Inflammatory macrophage treated with lipopolysaccharide for 4 hours (primary cell): ENCODE measurements at places on chromosomes 7 and 10.

- DNase-seq: no peak
Observed at GRCh38 chr7:65503434-65504152, 129.9 kb downstream of the ZNF92 start.

DNA sequence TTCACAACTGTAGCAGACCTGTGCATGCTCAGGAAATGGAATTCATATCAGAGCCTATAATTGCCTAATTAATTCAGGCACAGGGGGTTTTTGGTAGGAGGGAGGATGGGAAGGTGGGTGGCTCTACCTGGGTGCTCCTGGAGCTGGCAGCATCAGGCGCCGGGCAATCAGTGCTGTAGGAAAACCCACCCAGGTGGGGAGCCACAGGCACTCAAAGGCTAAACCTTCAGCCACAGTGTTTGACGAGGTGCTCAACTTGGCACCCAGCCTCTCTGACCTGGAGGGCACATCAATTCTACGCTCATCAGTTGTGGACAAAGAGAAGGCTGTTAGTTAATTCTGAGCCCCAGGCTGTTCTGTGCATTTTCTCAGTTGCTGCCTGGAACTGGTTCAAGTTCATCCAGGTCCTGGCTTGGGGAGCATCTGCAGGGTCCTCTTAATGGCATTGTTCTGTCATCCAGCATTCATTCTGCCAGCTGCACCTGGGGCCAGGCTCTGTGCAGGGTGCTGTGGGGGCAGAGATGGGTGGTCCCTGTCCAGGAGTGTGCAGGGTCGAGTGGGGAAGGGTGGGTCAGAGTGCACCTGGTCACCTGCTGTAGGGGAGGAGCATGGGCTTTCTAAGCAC, 54.1 kb upstream of the NPTX2 start:
- no peak for DNase-seq

- no peak for DNase-seq
Observed at GRCh38 chr10:33040436-33040835, 82.4 kb upstream of the ITGB1 start.

DNA sequence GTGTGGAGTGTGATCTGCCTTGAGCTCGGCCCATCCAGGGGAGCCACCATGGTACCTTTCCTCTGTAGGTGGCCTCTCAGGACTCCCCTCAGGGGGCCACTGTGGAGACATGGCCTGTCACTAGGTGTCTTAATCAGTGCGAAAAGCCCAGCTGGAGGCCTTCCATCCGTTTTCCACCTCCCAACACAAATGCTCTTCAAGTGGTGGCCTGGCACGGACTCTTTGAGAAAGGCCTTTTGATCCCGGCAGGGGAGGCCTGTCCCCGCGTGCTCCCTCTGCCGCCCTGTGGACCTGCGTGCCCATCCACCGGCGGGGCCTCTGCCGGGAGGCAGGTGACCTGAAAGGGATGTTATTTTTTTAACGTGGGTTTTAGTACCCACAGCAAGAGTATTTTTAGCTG, 149.5 kb downstream of the RGS10 start:
- DNase-seq: no peak

- DNase-seq: peak; percentile 39
Observed at GRCh38 chr7:128879939-128880746, 17.5 kb downstream of the ATP6V1F start.

GRCh38 chr7:122038904-122039303, 105.1 kb downstream of the AASS start:
- no peak for DNase-seq

DNA sequence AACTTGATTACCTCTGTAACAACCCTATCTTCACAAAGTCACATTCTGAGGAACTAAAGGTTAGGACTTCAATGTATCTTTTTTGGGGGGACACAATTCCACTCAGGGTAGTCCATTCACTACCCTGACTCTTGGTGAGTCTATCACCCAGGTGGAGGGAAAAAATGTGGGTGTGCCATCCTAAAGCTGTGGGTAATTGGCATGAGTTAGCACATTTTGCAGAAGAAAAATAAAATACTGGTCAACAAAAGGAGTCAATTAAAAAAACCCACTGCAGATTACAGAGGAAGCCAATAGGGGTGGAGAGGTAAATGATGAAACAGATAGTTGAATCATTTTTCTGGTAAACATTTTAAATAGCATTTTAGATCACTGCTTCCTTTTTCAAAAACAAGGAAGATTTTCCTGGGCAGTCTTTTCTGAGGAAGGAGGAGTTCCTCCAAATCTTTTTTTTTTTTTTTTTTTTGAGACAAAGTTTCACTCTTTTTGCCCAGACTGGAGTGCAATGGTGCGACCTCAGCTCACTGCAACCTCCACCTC, 5.1 kb upstream of the BLVRA start:
- DNase-seq: peak; percentile 86

DNA sequence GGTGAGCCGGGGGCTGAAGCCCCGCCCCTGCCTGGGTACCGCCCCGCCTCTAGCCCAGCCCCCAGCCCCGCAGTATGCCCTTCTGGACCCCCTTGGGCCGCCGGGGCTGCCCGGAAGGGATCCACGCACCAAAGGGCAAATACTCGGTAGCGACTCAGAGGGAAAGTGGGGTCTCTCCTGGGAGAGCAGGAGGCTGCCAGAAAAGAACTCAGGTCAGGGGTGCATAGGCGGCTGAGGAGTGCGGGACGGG, 796 bp downstream of the FBXL15 start:
- DNase-seq: no peak

GRCh38 chr7:29457565-29458011, 106.0 kb upstream of the PRR15 start:
- DNase-seq: no peak

GRCh38 chr7:114986190-114987180, 64.6 kb downstream of the MDFIC start:
- no peak for DNase-seq

- DNase-seq: no peak
Observed at GRCh38 chr10:75940742-75941141, 509.3 kb downstream of the LRMDA start.

- DNase-seq: no peak
Observed at GRCh38 chr7:155808549-155809331, 3.5 kb downstream of the SHH start.

- DNase-seq: no peak
Observed at GRCh38 chr7:96055717-96056116, 266.2 kb downstream of the SLC25A13 start.

- DNase-seq: no peak
Observed at GRCh38 chr7:14446829-14447228, 455.7 kb downstream of the DGKB start.

GRCh38 chr7:34497153-34497777, 160.8 kb upstream of the NPSR1 start:
- DNase-seq: no peak

GRCh38 chr7:30660331-30661255, 21.7 kb downstream of the CRHR2 start:
- no peak for DNase-seq

- no peak for DNase-seq
Observed at GRCh38 chr7:98810153-98810802, 59.5 kb downstream of the TMEM130 start.

GRCh38 chr10:131576341-131577177, 265.0 kb upstream of the TCERG1L start:
- no peak for DNase-seq
